ENCODE measurements at places on chromosomes 3 and 15. TPM values are rescaled to one million over a fixed set of nuclear protein-coding genes. Genes with fewer than 3 reads are reported as not detected.

Gene ROPN1
- not detected for total RNA-seq

Gene SERINC4
- total RNA-seq, result 0.05 TPM

Gene MGLL
- 116 TPM for total RNA-seq

Gene DGKG
- total RNA-seq, result 2.9 TPM

Gene SLCO2A1
- total RNA-seq, result 5.6 TPM

Gene ASTE1
- 4.6 TPM for total RNA-seq

Gene LMAN1L
- total RNA-seq, result not detected

Gene MAGI1
- 10.2 TPM for total RNA-seq

Gene HEG1
- total RNA-seq, result 41.0 TPM

Gene IL20RB
- 0.07 TPM for total RNA-seq

Gene EIF4E3
- total RNA-seq, result 3.7 TPM

Gene GOLGA8N
- 0.34 TPM for total RNA-seq

Gene GNB5
- total RNA-seq, result 37.2 TPM

Gene SPINK8
- total RNA-seq, result not detected

Gene CEMIP
- 0.10 TPM for total RNA-seq

Gene SLC6A20
- not detected for total RNA-seq

Gene CHAC1
- total RNA-seq, result 5.5 TPM

Gene RAD54L2
- 8.9 TPM for total RNA-seq

Gene SPATA12
- total RNA-seq, result 0.13 TPM

Gene AMOTL2
- 127 TPM for total RNA-seq

Gene CCRL2
- 13.9 TPM for total RNA-seq

Gene GUCA1C
- not detected for total RNA-seq

Gene SLC24A5
- total RNA-seq, result not detected

Gene GPX1
- total RNA-seq, result 1,104 TPM

Gene C3orf52
- total RNA-seq, result 4.0 TPM

Gene INKA1
- 12.7 TPM for total RNA-seq

Gene A4GNT
- not detected for total RNA-seq

Gene THAP10
- 4.5 TPM for total RNA-seq

Gene COL8A1
- 81.4 TPM for total RNA-seq

Gene DNAJA4
- total RNA-seq, result 6.3 TPM

Gene AAGAB
- 33.8 TPM for total RNA-seq

Gene PXYLP1
- 0.60 TPM for total RNA-seq

Gene CGNL1
- total RNA-seq, result 2.5 TPM

Gene SCAANT1
- total RNA-seq, result not detected

Gene PLA2G4F
- not detected for total RNA-seq

Gene GNAT1
- total RNA-seq, result not detected

Gene ZNF860
- total RNA-seq, result 1.6 TPM

Gene LRRIQ4
- not detected for total RNA-seq

Gene ACKR4
- 0.54 TPM for total RNA-seq

Gene RABL3
- total RNA-seq, result 19.2 TPM

Gene FBXO40
- not detected for total RNA-seq

Gene LMOD3
- not detected for total RNA-seq

Gene CCDC13
- total RNA-seq, result not detected

Data from mammary microvascular endothelial cell (primary cell).